Bronchial epithelial cell (primary cell): ENCODE measurements at places on chromosomes 12 and 14. TPM values are rescaled to one million over a fixed set of nuclear protein-coding genes. Genes with fewer than 3 reads are reported as not detected.

DNA sequence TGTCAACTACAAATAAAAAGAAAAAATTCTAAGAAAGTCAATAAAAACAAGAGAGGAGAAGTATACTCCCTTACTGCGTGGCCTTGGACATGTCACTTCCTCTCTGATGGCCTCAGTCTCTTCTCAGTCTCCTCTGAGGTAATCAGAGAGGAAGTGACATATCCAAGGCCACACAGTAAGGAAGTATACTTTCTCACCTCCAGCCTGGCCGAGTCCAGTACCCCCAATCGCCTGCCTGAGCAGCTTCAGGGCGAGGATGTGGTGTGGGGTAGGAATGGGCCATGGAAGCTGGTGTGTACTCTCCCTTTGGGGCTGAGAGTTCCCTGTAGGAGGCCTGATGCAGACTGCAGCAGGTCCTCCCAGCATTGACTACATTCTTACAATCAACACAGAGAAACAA lies 15.8 kb downstream of the VDR start:
- DNase-seq = no peak

DNA sequence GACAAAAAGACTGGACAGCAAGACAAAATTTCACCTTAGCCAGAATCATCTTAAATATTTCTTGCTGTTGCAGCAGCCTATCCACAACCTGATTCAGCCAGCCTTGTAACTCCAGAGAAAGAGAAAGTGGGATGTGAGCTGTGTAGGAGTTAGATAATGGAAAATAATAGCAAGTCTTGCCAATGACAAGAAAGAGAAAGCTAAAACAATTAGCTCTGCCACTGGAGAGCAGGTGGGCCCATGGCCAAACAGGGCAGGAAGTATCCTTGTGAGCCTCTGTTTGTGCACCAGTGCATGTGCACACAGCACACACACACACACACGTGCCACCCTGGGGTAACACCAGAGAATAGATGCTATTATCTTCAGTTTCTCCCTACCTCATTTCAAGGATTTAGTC lies 106.0 kb upstream of the CCDC196 start:
- no peak for DNase-seq

DNA sequence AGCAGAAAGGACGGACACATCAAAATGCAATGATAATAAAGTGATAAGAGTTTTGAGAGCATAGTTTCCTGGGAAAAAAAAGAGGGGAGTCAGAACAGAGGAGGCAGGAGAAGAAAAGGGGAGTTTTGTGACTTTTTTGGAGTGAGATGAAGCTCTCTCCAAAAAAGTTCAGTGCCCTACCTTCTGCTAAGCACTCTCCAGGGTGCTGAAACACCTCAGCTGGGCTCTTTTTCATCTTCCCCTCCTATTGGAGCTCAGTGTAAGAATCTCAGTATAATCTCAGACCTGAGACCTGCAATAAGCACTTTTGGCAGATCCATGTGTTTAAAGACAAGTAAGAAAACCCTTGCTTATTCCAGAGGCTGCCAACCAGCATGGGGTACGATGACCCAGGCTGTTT lies 58.9 kb upstream of the SRRM4 start:
- DNase-seq = no peak

The ZNF385A gene
- total RNA-seq = 5.3 and 7.6 TPM in 2 replicates

DNA sequence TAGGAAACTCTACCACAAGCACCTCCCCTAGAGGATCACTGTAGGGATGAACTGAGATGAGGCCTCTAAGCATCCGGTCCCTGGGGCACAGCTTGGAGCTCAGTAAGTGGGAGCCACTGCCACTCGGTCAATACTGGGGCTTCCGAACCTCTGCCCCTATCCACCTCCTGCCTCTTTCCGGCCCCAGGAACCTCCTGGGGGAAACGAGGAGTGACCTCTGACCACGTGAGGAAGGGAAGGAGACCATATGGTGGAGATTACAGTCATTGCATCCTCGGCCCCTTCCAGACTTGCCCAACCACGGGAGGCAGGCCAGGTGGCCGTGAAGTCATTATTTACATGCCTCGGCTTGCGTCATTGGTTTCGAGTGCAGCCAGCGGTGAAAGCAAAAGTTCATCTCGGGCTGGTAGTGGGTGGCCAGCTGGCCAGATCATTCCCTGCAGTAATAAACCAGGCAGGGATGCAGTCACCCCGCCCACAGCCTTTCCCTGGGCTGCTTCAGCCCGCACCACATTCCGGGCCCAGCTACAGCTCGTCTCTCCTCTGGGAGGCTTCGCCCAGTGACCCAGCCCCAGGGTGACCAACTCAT lies 65.4 kb downstream of the C14orf132 start:
- DNase-seq = peak; percentile 86

The PCED1B gene
- 0.51 and 1.3 TPM in 2 replicates for total RNA-seq

- no peak for DNase-seq
Measured at GRCh38 chr14:99224116-99224910, 47.7 kb downstream of the BCL11B start.

The RAD51AP1 gene
- 0.79 and 0.90 TPM in 2 replicates for total RNA-seq

The HOXC6 gene
- total RNA-seq = not detected in 2 replicates

DNA sequence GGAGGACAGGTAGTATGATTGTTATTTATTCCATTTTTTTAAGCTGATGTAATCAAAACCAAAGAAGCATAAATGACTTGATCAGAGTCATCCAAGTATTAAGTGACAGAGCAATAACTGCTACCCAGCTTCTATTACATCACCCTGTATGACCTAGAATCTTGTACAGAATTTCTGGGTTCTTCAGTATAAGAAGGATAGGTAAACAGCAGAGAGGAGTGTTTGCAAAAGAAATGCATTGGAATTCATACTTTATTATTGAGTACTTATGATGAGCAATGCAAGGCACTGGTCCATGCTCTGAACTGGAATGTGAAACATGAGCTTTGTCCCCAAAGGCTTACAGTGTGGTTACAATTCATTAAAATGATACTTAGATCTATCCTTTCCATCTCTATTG lies 916.8 kb downstream of the DIO2 start:
- DNase-seq = no peak

DNA sequence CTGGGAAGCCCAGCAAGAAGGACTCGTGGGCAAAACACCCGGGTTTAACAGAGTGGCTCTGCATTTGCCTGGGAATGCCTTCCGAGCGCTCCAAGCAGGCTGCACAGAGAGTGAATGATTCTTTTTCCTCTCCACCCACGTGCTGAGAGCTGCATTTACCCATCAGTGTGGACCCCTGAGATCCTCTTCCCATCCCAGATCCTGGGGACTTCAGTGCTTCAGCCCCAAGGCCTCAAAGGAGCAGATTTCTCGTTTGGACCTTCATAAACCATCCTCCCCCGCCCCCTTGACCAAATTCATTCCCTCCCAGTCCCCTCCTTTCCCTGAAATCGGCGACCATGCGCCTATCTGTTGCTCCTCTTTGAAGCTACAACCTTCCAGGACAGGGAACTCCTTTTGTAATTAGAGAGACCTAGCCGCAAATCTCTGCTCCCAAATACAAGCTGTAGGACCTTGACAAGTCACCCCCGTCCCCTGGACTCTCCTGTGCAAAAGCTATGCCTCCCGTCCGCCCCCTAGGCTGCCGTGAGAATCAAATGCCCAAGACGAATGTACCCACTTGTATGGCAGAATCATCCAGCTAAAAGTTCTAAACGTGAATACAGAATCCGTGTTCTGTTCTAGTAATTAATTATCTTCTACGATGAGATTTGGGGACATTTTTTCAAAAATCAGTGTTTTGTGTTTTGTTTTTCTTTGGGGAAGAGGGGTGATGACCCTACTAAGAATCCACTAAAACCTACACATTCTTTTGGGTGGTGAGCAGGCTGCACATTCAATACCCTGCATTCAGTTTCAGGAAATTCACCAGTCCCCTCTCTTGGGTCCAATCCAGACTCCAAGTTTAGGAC lies 8.8 kb downstream of the TBX5 start:
- DNase-seq = no peak

The FANCM gene
- total RNA-seq = 2.3 and 2.9 TPM in 2 replicates

DNA sequence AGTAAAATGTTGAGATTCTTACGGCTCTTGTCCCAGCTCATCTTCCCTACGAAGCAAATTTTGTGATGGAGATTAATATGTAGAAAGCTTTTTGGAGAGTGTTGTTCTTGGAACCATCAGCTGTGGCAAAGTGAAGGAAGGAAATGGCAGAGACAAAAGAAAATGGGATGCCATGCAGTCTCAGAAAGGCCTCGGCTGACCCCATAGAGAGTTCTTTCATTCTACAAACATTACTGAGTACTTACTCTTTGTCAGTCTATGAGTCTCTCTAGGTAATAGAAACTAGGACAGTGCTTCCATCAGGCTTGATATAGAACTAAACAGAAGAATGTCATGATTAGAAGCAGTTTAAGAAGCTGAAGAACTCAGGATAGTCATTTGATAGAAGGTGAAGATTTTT lies 134.1 kb downstream of the PLEKHA5 start:
- no peak for DNase-seq

The PTGER2 gene
- under 0.01 TPM in 1 of 2 replicates, not detected in the other for total RNA-seq

The MDGA2 gene
- not detected in 2 replicates for total RNA-seq

DNA sequence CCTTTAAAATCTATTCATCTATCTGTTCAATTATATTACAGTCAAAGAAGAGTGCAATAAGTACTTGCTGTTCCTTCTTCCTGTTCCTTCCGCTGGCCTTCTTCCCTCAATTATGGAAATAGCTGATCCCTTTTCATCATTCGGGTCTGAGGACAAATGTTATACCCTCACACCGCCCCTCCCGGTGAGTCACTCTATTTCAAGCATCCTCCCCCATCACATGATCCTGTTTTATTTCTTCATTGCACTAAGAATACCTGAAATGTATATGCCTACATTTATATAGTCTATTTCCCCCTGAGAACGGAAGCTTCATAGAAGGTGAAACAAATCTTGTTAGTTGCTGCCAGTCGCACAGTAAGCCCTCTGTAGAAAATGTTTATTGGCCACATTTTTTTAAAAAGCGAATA lies 2.5 kb downstream of the SLC38A1 start:
- peak; percentile 62 for DNase-seq

GRCh38 chr12:113852264-113852663 lies 113.9 kb downstream of the RBM19 start:
- DNase-seq = no peak
